ENCODE measurements at places on chromosomes 5 and 9.

DNA sequence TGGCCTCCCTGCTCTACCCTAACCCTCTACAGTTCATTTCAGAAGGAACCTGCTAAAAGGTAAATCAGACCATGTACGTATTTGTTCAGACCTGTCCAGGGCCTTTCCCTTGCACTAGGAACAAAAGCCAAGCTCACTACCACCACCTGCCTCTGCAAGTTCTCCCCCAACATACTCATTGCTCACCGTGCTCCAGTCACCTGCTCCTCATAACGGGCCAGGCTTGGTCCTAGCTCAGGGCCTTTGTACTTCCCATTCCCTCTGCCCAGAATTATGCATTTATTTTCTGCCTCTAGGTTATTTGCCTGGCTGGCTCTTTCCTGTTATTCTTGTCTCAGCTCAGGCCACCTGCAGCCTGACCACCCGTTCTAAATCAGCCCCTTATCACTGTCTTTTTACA lies 4.8 kb upstream of the FGF1 start:
- H3K27me3 ChIP-seq, result no peaks in the 10 kb centered on the region
- H3K27ac ChIP-seq, result no peak overlapping the region

DNA sequence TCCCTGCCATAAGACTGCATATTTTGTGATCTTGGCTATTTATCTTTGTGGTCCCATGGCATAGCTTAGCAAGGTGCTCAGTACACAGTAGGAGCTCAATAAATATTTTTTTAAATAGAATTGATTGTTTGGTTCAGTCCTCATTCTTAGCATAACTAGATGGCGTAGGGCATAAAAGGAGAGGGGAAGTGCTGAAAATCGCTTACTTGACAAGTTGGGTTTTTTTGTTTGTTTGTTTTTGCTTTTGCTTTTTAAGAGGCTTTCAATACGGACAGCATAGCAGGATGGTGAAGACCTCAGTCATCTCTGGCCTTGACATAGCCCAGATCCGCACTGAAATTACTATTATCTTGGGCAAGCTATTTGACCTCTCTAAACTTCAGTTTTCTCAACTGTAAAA lies 86.6 kb upstream of the RANBP3L start:
- H3K27ac ChIP-seq, result no peak overlapping the region
- no peaks in the 10 kb centered on the region for H3K36me3 ChIP-seq
- no peak overlapping the region for H3K4me3 ChIP-seq
- H3K4me1 ChIP-seq, result no peaks in the 10 kb centered on the region
- DNase-seq, result no peak

DNA sequence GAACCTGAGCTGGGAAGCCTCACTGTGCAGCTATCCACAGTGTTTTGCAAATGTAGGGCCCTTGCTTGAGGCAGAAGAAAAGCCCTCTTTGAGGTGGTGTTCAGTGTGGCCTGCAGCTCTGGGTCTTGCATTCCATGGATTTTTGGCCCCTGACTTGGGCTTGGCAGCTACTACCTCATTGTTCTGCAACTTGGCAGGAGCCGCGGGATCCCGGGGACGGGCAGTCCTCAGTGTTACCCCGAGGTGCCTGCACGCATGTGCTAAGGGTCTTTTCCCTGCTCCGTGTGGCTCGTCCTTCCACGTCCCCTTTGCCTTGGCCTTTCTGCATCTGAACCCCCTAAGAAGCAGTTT lies 39.8 kb downstream of the NEK6 start:
- H3K36me3 ChIP-seq, result no peaks in the 10 kb centered on the region
- peak overlapping the region; percentile 29 for H3K4me3 ChIP-seq
- peaks cover 87% of the 10 kb centered on the region for H3K4me1 ChIP-seq

- no peaks in the 10 kb centered on the region for H3K36me3 ChIP-seq
- no peak overlapping the region for H3K4me3 ChIP-seq
- no peaks in the 10 kb centered on the region for H3K4me1 ChIP-seq
- DNase-seq, result no peak
- no peaks in the 10 kb centered on the region for H3K27me3 ChIP-seq
Measured at GRCh38 chr9:12272471-12273120, 420.6 kb upstream of the TYRP1 start.

DNA sequence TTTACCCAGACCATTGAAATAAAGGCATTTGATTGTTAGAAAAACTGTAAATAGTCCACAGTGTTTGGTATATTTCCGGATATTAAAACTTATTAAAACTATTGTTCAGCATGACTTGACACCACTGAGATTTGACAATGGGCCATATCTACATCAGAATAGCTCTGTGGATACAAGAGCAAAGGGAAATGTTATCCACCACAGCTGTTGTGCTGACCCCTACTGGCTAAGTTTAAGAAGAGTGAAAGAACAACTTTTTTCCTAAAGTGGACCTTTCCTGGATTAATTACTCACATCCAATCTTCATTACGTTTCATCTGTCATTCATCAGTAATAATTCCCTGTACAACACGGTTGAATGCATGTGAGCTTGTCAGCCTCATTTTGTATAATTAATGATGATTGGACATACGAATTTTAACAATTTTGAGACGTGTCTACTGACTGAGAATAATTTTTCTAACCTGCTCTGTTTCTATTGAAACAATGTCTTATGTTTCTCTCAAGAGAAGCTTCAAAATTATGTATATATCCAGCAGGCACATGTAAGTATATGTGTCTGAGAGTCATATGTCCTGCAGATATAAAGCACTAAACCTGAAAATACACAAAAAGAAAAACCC lies 1952.6 kb downstream of the MAT2B start:
- no peaks in the 10 kb centered on the region for H3K36me3 ChIP-seq
- no peaks in the 10 kb centered on the region for H3K4me1 ChIP-seq
- H3K4me3 ChIP-seq, result no peak overlapping the region

DNA sequence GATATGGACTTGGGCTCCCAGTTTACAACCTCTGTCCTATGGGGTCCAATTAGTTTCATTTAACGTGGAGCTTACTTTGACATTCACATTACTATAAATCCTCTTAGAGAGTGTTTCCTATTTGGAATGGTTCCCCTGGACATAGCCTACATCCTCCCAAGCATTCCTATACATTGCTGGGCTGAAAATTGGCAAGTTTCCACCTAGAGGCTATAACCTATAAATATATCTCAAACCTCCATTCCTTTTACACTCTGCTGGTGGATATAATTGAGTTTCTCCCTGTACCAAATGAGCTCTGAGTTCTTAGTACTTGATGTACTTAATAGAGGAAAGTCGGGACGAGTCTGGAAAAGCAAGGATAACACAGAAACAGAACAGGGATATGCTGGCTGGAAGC lies 172.8 kb downstream of the ASTN2 start:
- no peaks in the 10 kb centered on the region for H3K36me3 ChIP-seq
- H3K27me3 ChIP-seq, result no peaks in the 10 kb centered on the region
- H3K27ac ChIP-seq, result no peak overlapping the region
- DNase-seq, result no peak

DNA sequence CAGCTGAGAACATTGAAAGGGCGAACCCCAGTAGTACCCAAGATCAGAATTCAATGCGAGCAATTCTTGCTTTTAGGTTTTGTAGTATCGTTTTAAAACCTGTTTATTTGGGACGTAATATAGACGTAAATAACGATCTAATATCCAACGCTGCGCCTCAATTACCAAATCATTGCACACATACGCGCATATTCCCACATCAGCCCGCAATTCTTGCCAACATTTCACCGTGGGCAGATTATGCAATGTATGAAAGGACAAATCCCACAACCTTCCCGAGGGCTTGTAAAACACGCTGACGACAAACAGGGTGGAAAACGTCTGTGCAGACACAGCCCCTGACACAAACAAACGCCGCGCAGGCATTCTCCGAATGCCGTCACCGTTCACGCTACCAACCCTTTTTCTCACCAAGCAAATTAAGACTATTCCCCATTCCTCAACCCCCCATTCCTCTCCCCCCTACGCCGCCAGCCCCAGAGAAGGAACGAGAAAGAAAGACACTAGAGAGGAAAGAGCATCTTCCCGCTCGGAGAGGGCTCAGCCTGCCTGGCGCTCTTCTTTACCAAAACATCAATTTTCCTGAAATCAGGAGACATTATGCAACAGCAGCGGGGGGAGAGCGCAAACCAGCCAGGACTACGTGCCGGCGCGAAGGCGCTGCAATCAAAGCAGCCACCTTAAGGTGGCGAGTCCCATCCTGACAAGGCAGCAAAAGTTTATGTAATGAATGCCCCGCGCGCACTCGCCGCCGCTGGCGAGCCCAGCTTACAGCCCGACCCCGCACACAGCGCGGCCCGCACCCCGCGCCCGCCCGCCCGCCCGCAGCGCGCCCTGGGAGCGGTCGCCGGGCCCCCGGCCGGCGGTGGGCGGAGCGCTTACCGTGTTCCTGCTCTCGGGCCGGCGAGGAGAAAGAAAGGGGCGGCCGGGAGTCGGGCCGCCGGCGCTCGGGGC lies 597 bp downstream of the NFIL3 start:
- DNase-seq, result no peak
- peaks cover 50% of the 10 kb centered on the region for H3K4me1 ChIP-seq
- H3K27me3 ChIP-seq, result no peaks in the 10 kb centered on the region
- peak overlapping the region; percentile 63 for H3K27ac ChIP-seq

DNA sequence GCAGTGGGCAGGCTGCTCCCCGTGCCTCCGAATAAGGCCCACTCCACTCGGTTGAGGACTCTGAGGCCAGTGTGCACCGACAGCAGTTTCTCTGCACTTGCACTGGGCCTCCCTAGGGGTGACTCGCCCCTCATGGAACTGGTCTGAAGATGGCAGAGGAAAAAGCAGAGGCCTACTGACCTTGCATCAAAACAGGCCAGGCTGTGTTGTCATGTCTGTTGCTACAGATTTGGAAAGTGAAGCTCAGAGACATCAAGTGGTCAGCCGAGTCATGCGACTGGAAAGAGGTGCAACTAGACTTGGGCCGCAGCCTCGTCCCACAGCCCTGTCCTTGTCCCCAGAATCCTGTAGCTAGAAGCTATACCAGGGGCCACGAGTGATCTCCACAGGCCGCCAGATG lies 78.3 kb downstream of the DCP2 start:
- H3K4me3 ChIP-seq, result no peak overlapping the region
- 0 out of 2 replicates have a peak, but pooled peaks cover 4% of the 10 kb centered on the region for H3K36me3 ChIP-seq
- no peak for DNase-seq
- H3K27ac ChIP-seq, result no peak overlapping the region
- H3K27me3 ChIP-seq, result no peaks in the 10 kb centered on the region
- H3K4me1 ChIP-seq, result peaks cover 4% of the 10 kb centered on the region
